ENCODE measurements at places on chromosomes 5 and 9.
A peak's percentile ranks its signal among the peaks of the same experiment; 100 is the strongest.

DNA sequence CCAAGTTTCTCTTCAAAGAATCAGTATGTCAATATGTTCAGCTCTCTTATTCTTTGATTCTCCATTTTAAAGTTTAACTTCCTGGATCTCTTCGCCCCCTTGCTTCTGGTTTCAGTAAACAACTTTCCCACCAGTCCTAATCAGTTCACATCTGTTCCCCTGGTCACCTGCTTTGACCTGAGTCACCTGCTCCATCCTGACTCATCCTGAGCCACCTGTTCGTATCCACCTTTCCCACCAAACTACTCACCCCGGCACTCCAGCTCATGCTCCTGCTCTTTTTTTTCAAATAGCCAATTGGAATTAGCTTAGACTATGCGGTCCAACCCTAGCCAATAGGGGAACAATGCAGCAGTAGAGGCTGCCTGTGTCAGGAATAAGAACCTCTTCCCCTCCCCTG lies 23.6 kb upstream of the CSF1R start:
- no peaks in the 10 kb centered on the region for H3K36me3 ChIP-seq
- no peaks in the 10 kb centered on the region for H3K4me1 ChIP-seq
- no peaks in the 10 kb centered on the region for H3K27me3 ChIP-seq
- no peak overlapping the region for H3K27ac ChIP-seq

DNA sequence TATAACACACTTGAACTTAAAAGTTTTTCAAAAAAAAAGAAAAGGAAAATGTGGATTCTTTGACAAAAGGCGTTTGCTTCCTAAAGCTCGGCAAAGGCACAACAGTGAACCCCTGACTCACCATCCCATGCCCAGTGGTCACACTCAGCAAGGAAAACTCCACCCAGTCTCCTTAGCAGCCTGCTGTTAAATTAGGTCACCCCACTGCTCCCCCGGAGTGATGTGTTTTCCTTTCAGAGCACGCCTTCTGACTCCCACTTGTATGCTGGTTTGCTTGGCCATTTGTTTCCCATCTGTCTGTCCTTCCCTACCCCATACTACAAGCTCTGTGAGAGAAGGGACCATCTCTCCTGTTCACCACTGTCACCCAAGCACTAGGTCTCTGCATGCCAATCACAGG lies 23.8 kb downstream of the RETREG1 start:
- H3K27ac ChIP-seq: no peak overlapping the region
- H3K27me3 ChIP-seq: no peaks in the 10 kb centered on the region
- H3K4me3 ChIP-seq: no peak overlapping the region
- DNase-seq: no peak
- H3K36me3 ChIP-seq: no peaks in the 10 kb centered on the region
- no peaks in the 10 kb centered on the region for H3K4me1 ChIP-seq

- DNase-seq: peak; percentile 87
- no peaks in the 10 kb centered on the region for H3K36me3 ChIP-seq
- no peaks in the 10 kb centered on the region for H3K27me3 ChIP-seq
- H3K27ac ChIP-seq: peak within 1 kb of the TSS; percentile 94
- H3K4me3 ChIP-seq: peak within 1 kb of the TSS; percentile 64
These were observed at the start of gene FAM151B for GRCh38 chr5:80487829-80488721. TSS of gene FAM151B (plus strand) at chr5:80488100. CDS start at chr5:80488124, 24 bp downstream.

DNA sequence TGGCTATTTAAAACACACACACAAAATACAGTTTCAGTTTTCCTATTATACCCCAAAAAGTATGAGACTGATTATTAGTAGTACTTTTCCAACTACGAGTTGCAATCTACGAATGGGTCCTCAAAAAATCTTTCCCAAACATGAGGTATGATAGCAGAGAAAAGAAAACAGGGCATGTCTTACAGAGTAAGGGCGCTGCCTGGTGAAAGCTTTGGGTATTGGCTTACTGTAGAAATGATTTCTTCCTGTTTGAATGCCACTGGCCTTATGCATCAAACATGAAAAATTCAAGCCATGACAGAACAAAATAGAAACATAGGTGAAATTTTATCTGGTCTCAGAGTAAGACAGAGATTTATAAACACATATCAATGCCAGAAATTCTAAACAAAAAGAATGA lies 448.0 kb downstream of the SPOCK1 start:
- H3K4me3 ChIP-seq: no peak overlapping the region
- no peaks in the 10 kb centered on the region for H3K36me3 ChIP-seq
- H3K27me3 ChIP-seq: no peaks in the 10 kb centered on the region
- no peak overlapping the region for H3K27ac ChIP-seq

- H3K4me3 ChIP-seq: no peak overlapping the region
- peak overlapping the region; percentile 94 for H3K27ac ChIP-seq
- H3K4me1 ChIP-seq: peaks cover 75% of the 10 kb centered on the region
- no peaks in the 10 kb centered on the region for H3K27me3 ChIP-seq
- no peak for DNase-seq
These were observed 62.5 kb downstream of the CSNK1A1 start for GRCh38 chr5:149488645-149489306.

DNA sequence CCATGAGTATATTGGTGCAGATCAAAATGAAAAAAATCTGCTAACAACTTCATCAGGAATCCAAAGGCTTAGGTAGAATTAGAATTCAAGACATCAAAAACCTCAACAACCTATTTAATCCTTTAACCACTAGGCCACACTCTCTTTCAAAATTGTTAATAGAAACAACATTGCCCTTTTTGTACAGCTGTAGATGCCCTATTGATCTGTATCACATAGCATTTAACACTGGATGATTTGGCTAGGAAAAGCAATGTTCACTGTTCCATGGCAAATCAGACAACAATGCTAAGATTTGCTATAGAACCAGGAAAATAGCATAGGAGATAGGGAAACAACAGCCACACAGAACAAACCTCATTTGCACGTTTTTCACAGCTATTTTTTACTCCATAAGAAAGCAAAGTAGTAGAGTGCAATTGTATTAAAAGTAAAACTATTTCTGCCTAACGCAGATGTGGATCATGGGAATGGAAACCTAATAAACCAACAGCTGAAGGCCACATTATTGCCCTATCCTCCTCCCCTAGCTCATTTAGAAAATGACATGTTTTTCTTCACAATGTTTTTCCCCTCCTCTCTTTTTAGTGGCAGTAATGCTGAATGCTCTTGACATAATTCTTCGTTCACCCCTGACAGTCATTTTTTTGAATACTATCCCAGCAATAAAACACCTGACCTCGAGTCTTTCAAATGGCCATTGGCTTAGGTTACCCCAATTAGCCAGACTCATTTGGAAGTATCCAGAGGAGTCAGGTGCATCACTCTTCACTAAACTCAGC lies 373.0 kb upstream of the CCNH start:
- DNase-seq: no peak
- no peaks in the 10 kb centered on the region for H3K36me3 ChIP-seq
- no peak overlapping the region for H3K4me3 ChIP-seq
- no peak overlapping the region for H3K27ac ChIP-seq
- no peaks in the 10 kb centered on the region for H3K4me1 ChIP-seq
- no peaks in the 10 kb centered on the region for H3K27me3 ChIP-seq

DNA sequence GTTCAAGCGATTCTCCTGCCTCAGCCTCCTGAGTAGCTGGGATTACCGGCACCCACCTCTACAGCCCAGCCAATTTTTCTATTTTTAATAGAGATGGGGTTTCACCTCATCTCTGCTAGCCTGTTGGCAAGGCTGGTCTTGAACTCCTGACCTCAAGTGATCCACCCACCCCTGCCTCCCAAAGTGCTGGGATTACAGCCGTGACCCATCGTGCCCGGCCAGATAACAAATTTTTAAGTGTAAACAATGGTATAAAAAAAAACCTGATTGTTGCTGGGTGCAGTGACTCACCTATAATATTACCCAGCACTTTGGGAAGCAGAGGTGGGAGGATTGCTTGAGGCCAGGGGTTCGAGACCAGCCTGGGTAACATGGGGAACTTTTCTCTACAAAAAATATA lies 28.0 kb upstream of the N4BP3 start:
- no peak for DNase-seq
- no peak overlapping the region for H3K27ac ChIP-seq
- H3K36me3 ChIP-seq: no peaks in the 10 kb centered on the region
- no peaks in the 10 kb centered on the region for H3K4me1 ChIP-seq
- H3K27me3 ChIP-seq: no peaks in the 10 kb centered on the region

DNA sequence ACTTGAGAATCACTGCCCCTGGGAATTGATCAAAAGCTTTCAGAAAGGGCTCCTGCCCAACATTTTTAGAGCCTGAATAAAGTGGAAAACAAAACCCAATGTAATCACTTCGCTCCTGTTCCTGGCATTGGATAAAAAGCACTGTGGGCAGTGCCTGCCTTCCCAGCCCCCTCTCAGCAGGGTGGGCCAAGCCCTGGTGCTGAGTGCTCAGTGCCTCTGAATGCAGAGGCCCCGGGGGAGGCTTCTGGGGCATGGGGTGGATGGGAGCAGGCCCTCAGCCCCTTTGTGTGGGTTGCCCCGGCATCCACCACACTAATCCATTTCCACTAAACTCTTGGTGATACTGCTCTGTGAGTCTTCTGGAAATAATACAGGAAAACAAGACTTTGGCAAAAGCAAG lies 55.6 kb downstream of the CFAP90 start:
- DNase-seq: no peak
- no peak overlapping the region for H3K27ac ChIP-seq
- no peaks in the 10 kb centered on the region for H3K36me3 ChIP-seq
- H3K4me3 ChIP-seq: no peak overlapping the region
- H3K27me3 ChIP-seq: no peaks in the 10 kb centered on the region

All from Panc1 (cell line).